ENCODE measurements at places on chromosomes 12 and 14.

GRCh38 chr14:86464341-86464740 lies 934.4 kb downstream of the FLRT2 start:
- no peak for DNase-seq

GRCh38 chr14:22752422-22752821 lies 14.1 kb upstream of the OXA1L start:
- no peak for DNase-seq

- DNase-seq = no peak
These were observed 6.7 kb downstream of the DLST start for GRCh38 chr14:74888164-74889158.

GRCh38 chr12:115323223-115323905 lies 639.4 kb upstream of the TBX3 start:
- DNase-seq = no peak

All from stimulated activated CD4-positive, alpha-beta T cell treated with anti-CD3 and anti-CD28 coated beads, Interleukin-2, amount 100 ng/mL, for 24 hours (primary cell).